Activated naive CD4-positive, alpha-beta T cell treated with anti-CD3 and anti-CD28 coated beads for 36 hours (primary cell): ENCODE measurements at places on chromosomes 1 and 21.

DNA sequence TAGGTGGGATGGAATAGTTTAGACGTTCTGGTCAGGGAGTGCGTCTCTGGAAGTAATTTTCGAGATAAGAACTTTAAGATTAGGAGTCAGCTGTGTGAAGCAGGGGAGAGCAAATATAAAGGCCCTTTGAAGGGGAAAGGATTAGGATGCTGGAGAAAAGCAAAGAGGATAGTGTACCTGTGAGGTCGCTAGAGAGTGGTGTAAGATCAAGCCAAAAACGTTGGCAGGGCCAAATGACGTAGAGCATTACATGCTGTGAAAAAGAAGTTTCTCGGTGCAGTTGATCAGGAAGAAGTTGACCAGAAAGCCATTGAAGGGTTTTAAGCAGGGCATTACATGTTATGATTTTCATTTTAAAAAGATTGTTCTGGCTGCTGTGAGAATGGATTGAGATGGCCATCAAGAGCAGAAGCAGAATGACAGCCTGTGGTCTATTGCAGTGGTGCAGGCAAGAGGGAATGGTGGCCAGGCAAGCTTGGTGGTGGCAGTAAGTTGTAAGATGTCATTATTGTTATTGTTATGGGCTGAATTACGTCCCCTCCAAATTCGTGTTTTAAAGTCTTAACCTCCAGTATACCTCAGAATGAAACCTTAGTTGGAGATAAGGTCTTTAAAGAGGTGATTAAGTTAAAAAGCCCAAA lies 113.6 kb upstream of the KIF26B start:
- no peak overlapping the region for H3K27ac ChIP-seq
- H3K27me3 ChIP-seq: no peaks in the 10 kb centered on the region
- no peaks in the 10 kb centered on the region for H3K36me3 ChIP-seq
- no peaks in the 10 kb centered on the region for H3K4me1 ChIP-seq

DNA sequence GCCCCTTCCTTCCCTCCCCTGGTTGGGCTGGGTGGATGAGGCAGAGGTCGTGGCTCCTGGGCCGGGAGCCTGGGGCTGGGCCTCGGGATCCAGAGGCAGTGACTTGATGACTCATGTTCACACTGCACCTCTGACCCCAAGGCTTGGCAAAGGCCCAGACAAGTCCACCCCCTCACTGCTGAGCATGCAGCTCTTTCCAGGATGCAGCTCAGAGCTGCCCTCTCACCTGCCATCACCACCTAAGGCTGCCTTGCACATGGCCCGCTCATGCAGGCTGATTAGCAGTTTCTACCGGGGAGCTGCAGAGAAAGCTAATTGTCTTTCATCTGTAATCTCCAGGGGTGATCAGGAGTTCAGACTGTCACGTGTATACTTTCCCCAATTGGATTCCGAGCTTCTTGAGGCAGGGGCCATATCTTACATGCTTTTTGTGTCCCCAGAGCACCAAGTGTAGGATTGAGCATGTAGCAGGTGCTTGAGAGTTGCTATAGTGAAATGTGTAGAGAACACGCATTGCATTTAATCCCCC lies 62.1 kb downstream of the LRRN2 start:
- H3K27ac ChIP-seq: no peak overlapping the region
- H3K27me3 ChIP-seq: no peaks in the 10 kb centered on the region
- no peaks in the 10 kb centered on the region for H3K36me3 ChIP-seq
- DNase-seq: no peak
- no peaks in the 10 kb centered on the region for H3K4me1 ChIP-seq

- no peak overlapping the region for H3K4me3 ChIP-seq
- H3K36me3 ChIP-seq: no peaks in the 10 kb centered on the region
- peaks cover 66% of the 10 kb centered on the region for H3K27me3 ChIP-seq
- H3K4me1 ChIP-seq: peaks cover 17% of the 10 kb centered on the region
These were observed 13.9 kb downstream of the SERTAD4 start for GRCh38 chr1:210246447-210246846.

GRCh38 chr1:54249819-54250435 lies 50.0 kb downstream of the MRPL37 start:
- H3K4me3 ChIP-seq: no peak overlapping the region
- no peak overlapping the region for H3K27ac ChIP-seq
- no peaks in the 10 kb centered on the region for H3K4me1 ChIP-seq
- peaks cover under 1% of the 10 kb centered on the region for H3K36me3 ChIP-seq
- DNase-seq: no peak
- H3K27me3 ChIP-seq: no peaks in the 10 kb centered on the region
